ENCODE measurements at places on chromosomes 2 and 18.

GRCh38 chr2:191905336-191905735 is 58.4 kb upstream of the CAVIN2 start:
- DNase-seq = no peak

DNA sequence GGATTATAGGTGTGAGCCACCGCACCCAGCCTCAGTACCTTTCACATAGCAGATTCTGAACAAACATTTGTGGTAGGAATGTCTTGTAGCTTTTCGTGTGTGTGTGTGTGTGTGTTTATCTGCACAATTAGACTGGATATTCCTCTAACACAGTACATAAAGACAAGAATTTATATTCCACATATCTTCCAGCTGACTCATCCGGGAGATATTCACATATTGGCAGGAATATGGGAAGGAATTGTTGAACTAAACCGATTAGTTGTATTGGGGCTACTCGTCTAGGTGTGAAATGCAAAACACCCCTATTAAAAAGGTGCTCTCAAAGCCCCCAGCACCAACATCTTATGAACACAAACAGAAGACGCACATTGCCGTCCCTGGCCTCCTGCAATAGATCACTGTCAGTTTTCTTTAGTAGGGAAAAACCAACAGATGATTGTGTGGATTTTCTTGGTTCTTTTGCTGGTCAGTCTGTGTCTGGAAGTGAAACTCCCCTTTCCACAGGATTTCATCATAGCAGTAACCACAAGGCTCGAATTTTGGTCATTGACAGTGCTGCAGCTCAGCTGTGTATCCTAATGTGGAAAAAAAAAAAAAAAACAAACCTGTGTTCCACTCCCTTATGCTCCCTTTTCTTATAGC is 208.5 kb upstream of the ACVR2A start:
- peak; percentile 78 for DNase-seq

DNA sequence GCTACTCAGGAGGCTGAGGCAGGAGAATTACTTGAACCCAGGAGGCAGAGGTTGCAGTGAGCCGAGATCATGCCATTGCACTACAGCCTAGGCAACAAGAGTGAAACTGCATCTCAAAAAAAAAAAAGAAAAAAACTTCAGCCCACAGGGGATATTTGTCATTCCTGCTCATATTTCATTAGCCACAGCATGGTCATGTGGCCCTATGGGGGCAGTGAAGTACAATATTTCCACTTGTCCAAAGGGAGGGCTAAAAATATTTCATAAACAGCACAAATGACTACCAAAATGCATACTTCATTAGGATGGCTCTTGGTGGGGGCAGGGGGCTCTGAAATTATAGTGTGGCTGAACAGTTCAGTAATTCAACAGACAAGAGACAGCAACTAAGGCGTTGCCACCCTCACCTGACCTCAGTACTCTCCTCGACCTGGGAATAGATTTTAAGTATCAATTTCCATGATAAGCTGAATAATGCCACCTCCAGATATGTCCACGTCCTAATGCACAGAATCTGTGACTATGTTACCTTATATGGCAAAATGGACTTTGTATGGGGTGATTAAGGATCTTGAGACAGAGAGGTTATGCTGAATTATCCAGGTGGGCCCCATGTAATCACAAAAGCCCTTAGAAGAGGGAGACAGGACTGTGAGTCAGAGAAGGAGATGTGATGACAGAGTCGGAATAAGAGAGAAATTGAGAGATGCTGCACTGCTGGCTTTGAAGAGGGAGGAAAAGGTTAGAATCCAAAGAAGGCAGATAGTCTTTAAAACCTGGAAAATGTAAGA is 158.2 kb upstream of the CRIM1 start:
- no peak for DNase-seq

GRCh38 chr2:176088048-176088936 is 4.2 kb upstream of the HOXD13 start:
- peak; percentile 47 for DNase-seq

DNA sequence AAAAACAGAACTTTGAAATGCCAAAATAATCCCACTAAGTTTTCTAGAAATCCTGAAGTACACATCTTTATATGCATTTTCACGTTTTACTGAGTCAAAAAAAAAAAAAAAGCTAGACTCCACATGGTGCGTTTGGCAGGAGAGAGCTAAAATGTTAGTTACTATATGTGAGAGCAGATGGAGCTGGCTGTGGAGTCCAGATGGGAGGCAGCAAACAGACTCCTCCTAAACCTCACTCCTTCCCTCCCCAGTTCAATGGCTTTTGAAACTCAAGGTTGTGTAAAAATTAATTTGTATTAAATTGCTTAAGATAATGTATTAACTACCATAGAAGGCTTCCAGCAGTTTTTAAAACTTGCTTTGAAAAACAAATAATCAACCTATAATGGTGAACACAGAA is 248.8 kb downstream of the AGPS start:
- DNase-seq = no peak

DNA sequence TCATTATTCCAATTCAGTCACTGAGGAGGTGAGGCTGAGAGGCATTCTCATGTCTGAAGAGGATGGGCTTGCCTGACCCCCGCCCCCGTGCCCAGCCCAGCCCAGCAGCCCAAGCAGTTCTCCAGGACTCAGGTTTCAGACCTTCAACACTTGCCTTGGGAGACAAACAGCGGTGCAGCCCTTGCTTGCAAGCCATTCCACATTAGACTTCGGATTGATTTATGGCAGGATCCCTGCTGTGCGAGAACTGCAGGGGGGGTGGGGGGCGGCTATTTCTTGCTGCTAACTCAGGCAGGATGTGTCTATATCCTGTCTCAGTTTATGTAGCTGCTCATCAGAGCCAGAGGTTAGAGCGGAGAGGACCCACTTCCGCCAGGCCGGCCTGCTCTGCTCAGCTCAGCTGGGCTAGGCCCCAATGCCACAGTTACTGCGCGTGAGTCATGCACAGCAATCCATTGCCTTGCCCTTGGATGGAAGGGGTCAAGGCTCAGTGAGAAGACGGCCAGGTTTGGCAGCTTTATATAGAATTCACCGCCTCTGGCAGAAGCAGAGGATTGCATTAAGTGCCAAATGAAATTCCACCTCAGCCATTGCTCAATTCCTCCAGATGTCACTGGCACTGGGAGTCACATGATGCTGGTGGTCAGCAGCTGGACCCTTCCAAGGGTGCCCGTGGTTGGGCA is 1.8 kb downstream of the GYPC start:
- DNase-seq = peak; percentile 92

DNA sequence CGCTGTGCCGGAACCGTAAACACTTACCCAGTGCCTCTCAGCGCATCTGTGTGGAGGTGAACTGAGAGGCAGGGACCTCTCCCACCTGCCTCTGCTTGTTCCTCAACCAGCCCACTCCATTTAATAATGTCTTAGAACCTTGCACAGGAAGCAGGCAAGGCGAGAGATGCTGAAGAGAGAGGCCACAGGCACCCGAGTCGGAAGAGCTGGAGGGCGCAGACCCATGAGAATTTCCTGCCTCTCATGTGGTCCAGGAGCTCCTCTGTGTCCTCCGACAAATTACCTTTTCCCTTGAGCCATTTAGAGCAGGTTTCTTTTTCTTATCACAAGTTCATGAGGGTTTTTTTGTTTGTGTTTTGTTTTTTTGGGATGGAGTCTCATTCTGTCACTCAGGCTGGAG is 4.9 kb upstream of the RFX8 start:
- DNase-seq = no peak

GRCh38 chr2:231935815-231936214 is 9.6 kb upstream of the NPPC start:
- DNase-seq = no peak

DNA sequence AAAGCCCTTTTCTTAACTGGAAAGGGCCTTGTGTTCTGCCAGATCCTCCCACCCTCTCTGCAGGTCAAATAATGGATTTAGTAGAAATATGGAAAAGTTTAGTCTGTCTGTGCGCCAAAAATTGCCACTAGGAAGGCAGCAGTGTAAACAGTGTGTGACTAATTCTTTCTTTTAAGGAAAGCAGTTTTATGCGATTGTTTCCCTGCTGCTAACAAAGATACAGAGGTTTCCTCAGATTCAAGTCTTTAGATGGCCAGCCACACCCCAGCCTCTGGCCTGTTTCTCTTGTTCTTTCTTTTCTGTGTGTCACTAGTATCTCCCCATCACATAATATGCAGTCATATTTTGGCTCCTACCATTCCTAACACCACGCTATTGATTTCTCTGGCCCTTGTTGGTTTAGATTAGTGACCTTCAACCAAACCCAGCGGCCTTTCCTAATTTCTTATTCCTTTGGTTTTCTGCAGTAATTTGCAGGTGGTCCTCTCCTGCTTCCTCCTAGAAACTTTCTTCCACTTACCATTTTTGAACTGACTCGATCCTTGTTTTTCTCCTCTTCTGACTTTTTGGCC is 157.4 kb downstream of the LTBP1 start:
- peak; percentile 22 for DNase-seq

- no peak for DNase-seq
Observed at GRCh38 chr2:217102956-217103355, 243.1 kb upstream of the TNP1 start.

GRCh38 chr18:8034674-8035073 is 467.6 kb downstream of the PTPRM start:
- DNase-seq = no peak

GRCh38 chr18:7684966-7685365 is 117.8 kb downstream of the PTPRM start:
- DNase-seq = no peak

DNA sequence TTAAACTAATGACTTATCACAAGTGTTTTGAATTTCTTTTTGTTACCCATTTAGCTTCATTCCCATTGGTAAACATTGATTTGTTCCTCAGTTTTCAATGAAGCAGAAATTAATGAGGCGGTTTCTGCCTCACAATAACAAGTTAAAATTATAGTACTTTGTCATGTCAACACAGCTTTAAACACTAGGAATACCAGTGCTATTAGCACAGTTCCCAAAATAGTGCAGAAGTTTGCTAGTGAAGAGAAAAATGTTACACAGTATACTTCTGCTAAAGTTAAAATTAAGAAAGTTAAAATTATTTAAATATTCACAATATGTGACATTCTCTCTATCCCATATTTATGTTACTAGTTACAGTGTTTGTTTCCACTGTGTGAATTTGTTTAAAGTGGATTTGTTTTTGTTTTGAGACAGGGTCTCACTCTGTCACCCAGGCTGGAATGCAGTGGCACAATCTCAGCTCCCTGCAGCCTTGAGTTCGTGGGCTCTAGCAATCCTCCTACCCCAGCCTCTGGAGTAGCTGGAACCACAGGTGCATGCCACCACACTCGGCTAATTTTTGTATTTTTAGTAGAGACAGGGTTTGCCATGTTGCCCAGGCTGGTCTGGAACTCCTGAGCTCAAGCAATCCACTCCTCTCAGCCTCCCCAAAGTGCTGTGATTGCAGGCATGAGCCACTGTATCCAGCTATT is 3.8 kb upstream of the CHN1 start:
- DNase-seq = no peak

DNA sequence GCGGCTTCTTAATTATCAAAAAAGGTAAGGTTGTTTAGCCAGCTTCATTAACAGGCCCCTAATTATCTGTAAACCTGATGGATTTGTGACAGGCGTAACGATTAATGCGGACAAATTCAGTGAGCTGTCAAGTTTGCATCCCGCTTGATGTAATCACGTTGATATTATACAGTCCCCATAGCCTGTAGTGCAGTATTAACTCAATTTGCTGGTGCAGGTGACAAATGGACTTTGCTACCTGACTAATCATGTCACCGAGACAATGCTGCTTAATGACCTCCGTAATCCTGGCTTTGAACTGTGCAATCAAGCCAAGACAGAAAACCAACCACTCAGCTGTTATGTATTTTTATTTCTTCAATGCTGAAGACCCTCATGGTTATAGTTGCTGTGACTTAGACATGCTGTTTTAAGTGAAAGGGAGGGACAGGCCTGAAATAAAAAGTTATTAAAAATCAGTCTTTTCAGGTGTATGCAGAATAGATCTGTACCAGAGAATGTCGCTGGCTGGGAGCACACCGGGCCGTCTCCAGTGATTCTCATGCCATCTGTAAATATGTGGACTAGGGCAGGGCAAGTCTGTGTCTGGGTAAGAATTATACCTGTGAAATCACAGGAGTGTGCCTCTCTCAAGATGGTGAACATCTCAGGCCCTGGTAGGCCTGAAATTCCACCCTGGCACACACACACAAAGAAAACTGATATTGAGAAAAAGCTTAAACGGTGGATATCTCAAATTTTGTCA is 4.3 kb downstream of the TSHZ1 start:
- DNase-seq = no peak

GRCh38 chr2:71568103-71568502 is 114.7 kb downstream of the DYSF start:
- DNase-seq = no peak

- DNase-seq = peak; percentile 63
Observed at GRCh38 chr2:206642075-206643025, at the start of gene FAM237A. Gene FAM237A, plus strand, starts transcription at chr2:206642487. Its CDS starts 1,750 bp downstream, at chr2:206644237.

GRCh38 chr2:238657132-238658053 is 190.5 kb upstream of the TWIST2 start:
- DNase-seq = peak; percentile 46

GRCh38 chr2:84481702-84482101 is 22.6 kb upstream of the SUCLG1 start:
- peak; percentile 77 for DNase-seq

DNA sequence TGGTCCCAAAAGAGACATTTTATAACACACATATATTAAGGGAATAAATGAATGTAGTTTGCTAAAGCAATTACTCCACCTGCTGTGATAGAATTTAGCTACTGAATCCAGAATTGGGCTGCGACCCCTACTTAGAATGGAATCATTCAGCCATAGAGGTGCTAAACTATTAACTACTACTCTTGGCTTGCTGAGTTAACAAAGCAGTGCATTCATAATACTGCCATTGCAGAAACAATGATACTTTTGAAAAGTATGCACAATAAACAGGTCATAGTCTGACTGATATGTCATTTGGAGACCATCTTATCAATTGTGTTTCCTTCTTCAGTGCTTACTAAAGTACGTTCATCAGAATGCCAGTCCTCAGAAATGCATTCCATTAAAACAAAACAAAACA is 273.6 kb downstream of the PIEZO2 start:
- no peak for DNase-seq

DNA sequence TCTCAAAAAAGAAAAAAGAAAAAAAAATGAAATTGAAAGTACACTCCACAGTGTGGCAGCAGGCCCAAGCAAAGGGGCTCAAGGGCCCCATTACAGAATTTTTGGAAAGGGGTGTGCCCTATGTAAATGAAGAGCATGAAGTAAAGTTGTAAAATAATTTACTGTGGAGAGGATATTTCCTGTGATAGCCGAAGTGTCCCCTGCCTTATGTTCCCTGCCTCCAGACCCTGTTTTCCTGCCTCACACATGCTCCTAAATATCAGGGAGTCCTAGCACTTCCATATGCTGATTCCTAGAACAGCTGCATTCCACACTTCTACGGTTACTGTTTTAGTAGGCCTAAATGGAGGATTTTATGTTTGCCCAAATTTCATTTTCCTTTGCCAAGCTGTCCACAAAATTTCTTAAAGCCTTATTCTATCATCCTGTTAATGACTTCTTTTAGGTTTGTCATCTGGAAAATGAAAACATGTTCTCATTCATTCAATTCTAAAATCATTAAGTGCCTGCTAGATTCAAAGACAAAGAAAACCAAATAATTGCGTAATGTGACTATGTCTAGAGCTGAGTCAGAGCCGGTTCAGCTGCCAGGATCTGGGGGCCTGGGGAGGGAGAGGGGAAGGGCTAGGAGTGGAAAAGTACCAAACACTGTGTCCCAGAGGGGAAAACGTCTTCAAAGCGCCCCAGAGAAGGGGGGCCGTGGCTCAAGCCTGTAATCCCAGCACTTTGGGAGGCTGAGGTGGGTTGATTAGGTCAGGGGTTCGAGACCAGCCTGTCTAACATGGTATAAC is 25.9 kb upstream of the IMPA2 start:
- peak; percentile 95 for DNase-seq

All from fibroblast of skin of right biceps (primary cell).